Amniotic stem cell (primary cell): ENCODE measurements at places on chromosomes 5 and 9.
A peak's percentile ranks its signal among the peaks of the same experiment; 100 is the strongest.

DNA sequence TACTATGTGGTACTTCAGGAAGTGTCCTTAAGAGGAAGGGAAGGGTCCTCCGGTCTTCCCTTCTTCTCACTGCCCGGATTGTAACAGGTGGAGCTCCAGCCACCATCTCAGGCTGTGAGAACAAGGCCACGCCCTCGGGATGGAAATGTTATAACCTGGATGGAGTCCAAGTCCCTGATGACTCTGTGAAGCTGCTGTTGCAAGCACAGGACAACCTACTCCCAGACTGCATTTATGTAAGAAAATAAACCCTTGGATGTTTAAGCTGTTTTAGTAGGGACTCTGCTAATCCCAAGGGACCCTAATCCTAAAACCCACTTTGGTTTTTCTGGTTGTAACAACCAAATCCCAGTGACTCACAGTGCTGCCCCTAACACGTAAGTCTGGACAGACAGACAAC is 221.6 kb downstream of the ACTL7B start:
- DNase-seq = no peak

GRCh38 chr5:178483620-178484019 is 106.6 kb downstream of the COL23A1 start:
- DNase-seq = no peak

GRCh38 chr9:94188246-94188645 is 70.9 kb upstream of the ZNF169 start:
- DNase-seq = no peak

DNA sequence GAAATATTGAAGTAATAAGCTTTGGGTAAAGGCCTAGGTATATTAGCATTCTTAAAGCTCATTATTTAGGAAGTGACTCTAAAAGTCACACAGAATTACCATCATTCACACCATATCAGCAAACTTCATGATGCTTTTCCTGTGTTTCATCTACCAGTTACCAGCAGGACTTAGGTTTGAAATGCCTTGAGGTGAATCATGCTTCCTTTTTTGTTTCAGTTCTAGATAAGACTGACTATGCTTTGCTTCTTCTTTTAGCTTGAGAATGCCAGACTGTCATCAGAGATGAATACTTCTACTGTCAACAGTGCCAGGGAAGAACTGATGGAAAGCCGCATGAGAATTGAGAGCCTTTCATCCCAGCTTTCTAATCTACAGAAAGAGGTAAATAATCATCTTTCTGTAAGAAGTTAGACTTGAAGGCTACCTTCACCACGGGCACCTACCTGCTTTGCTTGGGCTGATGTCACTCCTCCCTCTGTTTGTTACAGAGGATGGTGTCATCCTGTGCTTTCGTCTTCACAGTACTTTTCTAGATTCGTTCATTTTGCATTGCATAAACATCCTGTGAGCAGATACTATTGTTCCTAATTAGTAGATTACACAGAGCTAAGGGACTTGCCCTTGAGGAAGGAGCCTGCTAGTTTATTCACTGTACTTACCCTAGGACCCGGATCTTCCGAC is 34.7 kb downstream of the LMNB1 start:
- no peak for DNase-seq

- peak; percentile 26 for DNase-seq
Measured at GRCh38 chr5:8756498-8757084, 789.3 kb downstream of the SEMA5A start.

DNA sequence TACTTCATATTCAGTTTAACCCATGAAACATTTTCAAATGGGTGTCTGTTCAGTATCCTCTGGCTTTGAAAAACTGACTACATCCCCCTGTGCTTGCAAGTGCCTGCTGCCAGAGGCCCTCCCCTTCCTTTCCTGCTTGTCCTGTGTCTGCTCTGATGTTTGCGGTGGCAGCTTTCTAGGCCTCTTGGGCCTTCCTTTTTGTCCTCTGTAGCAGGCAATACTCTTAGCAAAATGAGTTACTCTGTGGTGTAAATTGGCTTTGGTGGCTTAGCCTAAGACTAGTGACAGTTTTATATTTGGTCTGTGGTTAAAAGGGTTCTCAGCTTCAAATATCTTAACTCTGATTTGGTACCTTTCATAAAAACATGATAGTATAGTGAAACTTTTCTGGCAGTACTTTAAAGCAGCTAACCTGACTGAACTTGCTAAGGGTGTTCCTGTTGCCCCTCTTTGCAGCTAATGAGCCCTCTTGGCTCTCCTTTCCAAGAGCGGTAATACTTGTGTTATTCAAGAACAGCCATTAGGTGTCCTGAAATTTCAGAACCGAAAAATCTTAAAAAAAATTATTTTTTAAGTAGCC is 76.6 kb downstream of the GOLM1 start:
- DNase-seq = no peak

DNA sequence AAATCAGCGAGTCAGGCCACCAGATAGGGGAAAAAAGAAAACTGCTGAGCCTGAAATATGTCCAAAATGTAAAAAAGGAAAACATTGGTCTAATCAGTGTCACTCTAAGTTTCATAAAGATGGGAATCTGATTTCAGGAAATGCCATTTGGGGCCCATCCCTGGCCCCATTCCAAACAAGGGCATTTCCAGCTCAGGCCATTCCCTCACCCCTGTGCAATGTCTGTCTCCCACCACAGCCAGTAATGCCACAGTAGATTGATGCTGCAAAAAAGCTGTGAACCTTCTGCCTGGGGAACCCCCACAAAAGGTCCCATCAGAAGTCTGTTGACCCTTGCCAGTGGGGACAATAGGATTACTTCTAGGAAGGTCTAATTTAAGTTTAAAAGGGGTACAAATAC is 199.6 kb downstream of the YTHDC2 start:
- no peak for DNase-seq

- no peak for DNase-seq
Measured at GRCh38 chr5:178213003-178213461, 8.7 kb downstream of the HNRNPAB start.

GRCh38 chr5:147578228-147579024 is 68.6 kb upstream of the DPYSL3 start:
- peak; percentile 85 for DNase-seq

GRCh38 chr5:11595045-11595444 is 309.2 kb downstream of the CTNND2 start:
- DNase-seq = no peak

- DNase-seq = no peak
Measured at GRCh38 chr5:27026801-27027200, 11.6 kb downstream of the CDH9 start.

DNA sequence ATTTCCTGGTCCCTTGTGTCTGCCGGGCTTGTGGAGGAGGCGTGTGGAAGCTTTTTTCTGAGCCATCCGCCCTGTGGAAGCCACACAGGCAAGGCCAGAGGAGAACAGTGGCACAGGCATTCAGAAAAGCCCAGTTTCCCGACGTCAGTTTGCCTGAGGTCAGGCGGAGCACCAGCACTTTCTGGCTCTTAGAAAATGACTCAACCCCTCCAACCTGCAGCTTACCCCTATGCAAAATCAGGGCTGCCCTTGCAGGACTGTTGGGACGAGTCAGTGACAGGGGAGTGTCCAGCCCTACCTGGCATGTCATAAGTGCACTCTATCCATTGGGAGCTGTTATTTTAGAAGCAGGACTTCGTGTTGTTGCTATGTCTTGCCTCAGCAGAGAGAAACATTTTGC is 216.0 kb downstream of the NR3C1 start:
- no peak for DNase-seq

GRCh38 chr9:128768606-128769005 is 3.1 kb downstream of the ZER1 start:
- no peak for DNase-seq

GRCh38 chr9:108272349-108272899 is 583.4 kb downstream of the ACTL7B start:
- DNase-seq = no peak

GRCh38 chr5:150734579-150735384 is 24.0 kb downstream of the DCTN4 start:
- no peak for DNase-seq

GRCh38 chr5:138482638-138483037 is 17.4 kb downstream of the EGR1 start:
- no peak for DNase-seq

- no peak for DNase-seq
Measured at GRCh38 chr9:100355561-100355960, 2.8 kb upstream of the TEX10 start.

DNA sequence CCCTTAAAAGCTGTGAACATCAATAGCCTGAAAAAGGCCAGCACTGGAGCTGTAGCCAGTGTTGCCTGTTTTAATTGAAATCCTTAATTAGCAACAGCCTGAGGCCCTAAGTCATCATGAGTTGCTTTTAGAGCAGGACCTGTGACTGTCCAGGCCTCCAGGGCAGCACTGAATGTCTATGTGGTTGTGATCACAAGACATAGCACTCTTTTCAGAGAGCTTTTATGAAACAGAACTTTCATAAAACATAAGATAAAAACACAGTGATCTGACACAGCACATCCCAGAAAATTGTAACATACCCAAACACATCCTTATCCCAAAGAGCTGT is 85.5 kb upstream of the MYO10 start:
- no peak for DNase-seq

- no peak for DNase-seq
Measured at GRCh38 chr9:5915438-5915837, 24.7 kb downstream of the MLANA start.

GRCh38 chr5:139658501-139658927 is 10.4 kb downstream of the CXXC5 start:
- no peak for DNase-seq

DNA sequence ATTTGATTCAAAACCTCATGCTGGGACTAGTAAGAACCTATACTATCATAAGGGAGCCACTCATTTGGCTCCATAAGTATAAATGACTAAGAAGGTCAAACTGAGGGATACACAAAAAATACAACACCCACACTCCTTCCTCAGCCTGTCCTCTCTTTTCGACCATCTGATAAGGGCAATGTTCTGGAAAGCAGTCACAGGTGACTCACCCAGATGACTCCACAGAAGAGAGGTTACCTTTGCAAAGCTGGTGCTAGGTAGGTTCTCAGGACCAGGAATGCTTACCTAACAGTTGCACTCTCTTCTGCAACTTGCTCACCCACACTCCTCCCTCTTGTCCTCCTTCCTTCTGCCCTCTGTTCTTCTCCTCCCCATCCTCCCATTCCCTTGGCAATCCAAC is 32.9 kb downstream of the LHFPL2 start:
- no peak for DNase-seq

DNA sequence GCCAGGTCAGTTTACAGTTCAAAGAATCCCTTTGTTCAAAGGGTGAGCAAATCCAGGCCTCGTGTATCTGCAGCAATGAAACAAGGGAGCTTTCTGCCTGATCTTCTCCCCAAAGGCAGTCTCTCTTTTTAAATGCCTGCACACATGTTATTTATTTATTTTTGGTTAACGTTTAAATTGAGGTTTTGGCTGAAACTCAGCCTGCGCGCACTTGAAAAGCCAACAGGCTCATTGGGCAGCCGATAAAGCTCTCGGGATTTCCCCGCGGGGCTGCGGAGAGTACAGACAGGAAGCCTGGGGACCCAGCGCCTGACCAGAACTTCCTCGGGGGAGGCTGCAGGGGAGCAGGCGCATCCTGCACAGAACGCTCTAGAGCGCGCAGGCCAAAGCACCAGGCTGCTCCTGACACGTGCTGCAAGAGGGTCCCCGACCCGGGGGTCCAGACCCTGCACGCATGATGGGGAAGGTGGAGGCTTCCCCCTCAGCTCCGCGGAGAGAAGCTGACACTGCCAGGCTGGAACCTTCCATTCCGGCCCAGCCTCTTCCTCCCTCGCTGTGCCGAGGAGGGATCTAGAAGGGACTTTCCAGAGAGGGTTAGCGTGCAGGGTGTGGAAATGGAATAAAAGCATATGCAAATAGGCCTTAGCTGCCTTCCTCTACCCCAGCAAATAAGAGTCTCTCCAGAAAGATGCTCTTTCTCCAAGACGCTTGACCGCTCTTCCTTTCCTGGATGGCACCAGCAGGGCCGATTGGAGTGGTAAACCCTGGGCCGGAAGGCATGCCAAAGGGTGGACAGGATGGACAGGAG is 46.1 kb downstream of the PTTG1 start:
- DNase-seq = peak; percentile 65

GRCh38 chr5:154573011-154573410 is 95.0 kb upstream of the HAND1 start:
- no peak for DNase-seq

GRCh38 chr9:123423311-123423640 is 67.3 kb downstream of the CRB2 start:
- no peak for DNase-seq

DNA sequence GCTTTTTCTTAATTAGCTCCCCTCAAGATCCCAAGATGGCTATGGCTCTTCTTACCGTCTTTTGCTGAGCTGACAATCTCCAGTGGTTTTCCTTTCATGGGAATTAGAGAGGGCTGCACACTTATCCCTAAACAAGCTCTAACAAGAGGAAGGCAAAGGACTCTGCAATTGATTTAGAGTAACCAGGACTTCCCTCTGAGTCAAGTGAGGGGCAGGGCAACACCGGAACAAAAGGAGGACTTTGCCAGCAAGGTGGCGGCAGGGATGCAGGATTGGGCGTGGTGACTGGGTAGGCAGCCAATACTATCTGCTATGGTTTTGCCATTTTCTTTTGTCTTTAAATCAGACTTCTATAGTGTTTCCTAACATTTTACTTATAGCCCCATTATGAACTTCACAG is 9.8 kb downstream of the SLC44A1 start:
- DNase-seq = no peak
